Stimulated activated CD4-positive, alpha-beta T cell treated with anti-CD3 and anti-CD28 coated beads, Interleukin-1b, Interleukin-23, amount 100 ng/mL, for 24 hours (primary cell): ENCODE measurements at places on chromosomes 4 and X.

DNA sequence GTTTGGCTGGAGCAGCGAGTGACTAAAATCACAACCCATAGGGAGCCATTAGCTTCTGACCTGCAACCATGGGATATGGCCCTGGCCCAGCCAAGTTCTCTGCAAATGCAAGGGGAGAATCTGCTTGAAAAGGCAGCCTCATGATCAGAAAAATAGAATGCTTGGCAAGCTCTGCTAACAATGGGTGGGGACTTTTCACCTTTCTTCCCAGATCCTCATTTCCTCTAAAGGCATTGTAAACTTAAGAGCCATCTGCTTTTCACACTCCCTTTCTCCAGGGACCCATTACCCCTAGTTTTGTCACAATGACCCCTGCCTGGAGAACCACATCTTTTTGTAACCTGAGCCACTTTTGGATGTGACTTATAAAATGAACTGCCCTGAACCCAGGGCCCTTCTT is 104.3 kb downstream of the PARM1 start:
- no peak for DNase-seq

DNA sequence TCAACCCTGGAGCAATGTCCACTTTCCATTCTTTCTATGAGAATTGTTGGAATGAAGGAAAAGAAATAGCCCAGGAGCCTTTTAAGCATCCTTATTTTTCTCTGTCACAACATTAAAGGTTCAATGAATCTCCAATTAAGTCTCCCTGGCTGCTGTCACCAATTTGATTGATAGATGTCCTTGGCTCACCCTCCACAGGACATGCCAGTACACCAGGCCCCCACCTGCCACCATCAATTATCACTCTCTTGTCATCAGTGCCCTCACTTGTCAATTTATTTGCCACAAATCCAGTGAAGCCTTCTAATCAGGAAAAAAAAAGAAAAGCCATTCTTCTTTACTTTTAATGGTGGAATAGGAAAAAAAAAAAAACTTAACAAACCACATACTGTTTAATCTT is 453.6 kb downstream of the CENPC start:
- DNase-seq, result no peak

GRCh38 chr4:15043226-15043625 is 40.9 kb downstream of the CPEB2 start:
- no peak for DNase-seq

- no peak for DNase-seq
Observed at GRCh38 chr4:150079081-150079581, 886 bp downstream of the DCLK2 start.

DNA sequence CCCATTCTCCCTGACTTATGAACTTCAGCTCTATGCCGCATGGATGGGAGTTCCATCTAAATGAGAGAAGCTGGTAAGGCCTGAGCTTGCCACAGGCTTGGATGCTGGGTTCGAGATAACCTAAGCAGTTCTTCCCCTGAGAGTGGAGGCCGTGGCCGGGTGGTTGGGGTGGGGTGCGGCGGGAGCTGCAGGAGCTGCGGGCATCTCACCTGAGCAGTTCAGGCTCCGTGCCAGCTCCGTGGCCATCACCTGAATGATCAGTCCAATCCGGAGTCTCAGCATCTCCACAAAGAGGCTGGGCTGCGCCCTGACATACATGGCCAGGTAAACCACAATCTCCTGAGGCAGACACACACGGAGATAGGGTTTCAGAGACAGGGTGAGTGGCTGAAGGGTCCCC is 77.6 kb downstream of the PHKA2 start:
- no peak for DNase-seq
